ENCODE measurements at places on chromosomes 2 and 18.
A peak's percentile ranks its signal among the peaks of the same experiment; 100 is the strongest.

- peak; percentile 77 for DNase-seq
These were observed 17.0 kb downstream of the VRK2 start for GRCh38 chr2:58063641-58064040.

DNA sequence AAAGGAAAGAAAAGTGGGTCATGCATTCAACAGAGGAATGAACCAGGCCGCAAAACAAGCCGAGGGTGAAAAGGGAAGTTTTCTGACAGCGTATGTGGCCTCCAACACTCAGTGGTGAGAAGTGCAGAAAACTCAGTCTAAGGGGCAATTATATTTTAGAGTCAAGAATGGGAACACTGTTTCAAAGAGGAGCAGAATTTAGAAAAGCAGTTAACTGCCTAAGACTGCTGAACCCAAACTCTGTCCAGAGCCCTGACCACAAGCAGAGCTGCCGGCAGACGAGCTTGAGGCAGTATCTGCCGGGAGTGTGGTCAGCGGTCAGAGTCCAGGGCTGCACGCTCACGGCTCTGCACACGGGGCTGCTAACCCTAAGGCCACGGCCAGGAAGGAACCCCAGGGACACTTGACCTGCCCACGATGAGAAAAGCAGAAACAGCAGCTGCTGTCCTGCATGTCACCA is 347.0 kb upstream of the ID2 start:
- no peak for DNase-seq

DNA sequence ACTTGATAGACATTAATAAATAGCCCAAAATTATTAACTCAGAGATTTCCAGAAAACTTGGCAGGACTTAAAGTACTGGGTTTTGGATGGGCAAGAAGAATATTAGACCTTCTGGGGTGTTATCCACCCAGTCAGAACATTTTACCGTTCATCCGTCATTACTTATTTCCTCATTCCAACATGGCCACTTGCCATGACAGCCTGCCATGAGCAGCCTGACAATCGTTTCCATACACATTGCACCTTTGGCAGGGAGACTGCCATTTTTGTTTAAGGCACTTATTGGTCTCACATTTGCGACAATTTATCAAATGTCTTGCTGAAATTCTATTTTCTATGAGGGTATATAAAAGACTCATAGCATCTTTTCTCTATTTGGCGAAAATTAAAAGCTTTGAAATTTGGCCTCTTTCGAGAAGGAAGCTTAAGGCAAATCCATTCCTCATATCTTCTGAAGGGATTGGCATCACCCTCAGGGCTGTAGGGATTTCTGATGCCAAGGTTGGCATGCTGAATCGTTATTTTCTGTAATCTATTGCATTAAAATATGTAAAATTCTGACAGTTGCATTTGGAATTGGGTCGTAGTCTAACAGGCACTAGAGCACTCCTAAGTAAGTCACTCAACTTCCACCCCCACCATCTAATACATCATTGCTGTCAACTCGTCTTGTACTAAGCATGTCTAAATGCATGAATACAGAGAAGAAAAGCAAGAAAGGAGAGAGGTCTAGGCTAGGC is 406.3 kb upstream of the PIK3C3 start:
- DNase-seq = no peak

GRCh38 chr2:240232961-240233884 is 92.8 kb upstream of the OTOS start:
- peak; percentile 71 for DNase-seq

DNA sequence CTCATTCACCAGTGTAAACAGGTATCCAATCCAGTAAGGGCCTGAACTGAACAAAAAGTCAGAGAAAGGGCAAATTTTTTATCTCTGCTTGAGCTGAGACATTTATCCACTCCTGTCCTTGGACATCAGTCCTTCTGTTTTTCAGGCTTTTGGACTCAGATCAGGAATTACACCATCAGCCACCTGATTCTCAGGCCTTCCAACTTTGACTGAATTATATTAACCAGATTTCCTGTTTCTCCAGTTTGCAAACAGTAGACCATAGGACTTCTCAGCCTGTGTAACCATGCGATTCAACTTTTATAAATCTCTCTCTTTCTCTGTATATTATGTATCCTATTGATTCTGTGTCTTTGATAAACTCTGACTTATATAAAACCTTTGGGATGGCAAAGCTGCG is 289.3 kb upstream of the CDH2 start:
- DNase-seq = no peak

GRCh38 chr18:3577281-3577855 is 127.4 kb downstream of the TGIF1 start:
- DNase-seq = no peak

GRCh38 chr2:54402350-54402749 is 53.8 kb upstream of the SPTBN1 start:
- peak; percentile 82 for DNase-seq

- no peak for DNase-seq
These were observed 40.0 kb upstream of the TRIB2 start for GRCh38 chr2:12676771-12677170.

- DNase-seq = no peak
These were observed 349.0 kb downstream of the TXNL1 start for GRCh38 chr18:56289381-56289780.

DNA sequence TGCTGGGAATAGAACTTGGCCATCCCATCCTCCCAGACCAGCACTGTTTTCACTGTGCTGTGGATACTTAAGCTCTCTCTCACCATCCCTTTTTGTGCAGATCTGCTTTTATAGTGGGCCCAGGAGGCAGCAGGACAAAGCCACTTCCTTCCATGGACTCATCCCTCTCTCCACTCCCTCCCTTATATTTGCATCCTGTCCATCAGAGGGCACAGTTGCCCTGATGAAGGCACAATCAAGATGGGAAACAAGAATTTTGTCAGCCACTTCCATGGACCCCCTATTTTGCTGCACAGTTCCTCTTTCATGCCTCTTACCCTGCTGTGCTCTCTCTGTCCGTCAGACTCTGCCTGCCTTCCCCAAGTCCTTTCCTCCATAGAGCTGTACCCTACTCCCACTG is 338.7 kb downstream of the HRH4 start:
- peak; percentile 5 for DNase-seq

- peak; percentile 40 for DNase-seq
These were observed 317.8 kb downstream of the GULP1 start for GRCh38 chr2:188609321-188610049.

DNA sequence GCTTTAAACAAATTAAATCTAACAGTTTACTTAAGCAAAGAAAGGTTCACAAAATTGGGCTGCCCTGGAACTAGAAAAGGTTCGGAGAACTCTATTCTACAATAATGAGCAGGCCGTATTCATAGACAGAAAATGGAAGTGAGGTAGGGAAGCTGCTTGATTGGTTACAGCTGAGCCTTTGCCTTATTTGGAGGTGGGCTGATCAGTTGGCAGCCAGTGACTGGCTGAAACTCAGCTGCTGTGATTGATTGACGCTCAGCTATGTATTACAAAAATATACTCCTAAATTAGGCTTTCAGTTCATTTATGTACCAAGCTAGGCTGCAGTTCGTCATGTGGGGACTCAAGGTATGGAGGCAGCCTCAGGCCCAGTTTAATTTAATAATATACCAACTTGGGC is 42.3 kb upstream of the TTR start:
- DNase-seq = no peak

DNA sequence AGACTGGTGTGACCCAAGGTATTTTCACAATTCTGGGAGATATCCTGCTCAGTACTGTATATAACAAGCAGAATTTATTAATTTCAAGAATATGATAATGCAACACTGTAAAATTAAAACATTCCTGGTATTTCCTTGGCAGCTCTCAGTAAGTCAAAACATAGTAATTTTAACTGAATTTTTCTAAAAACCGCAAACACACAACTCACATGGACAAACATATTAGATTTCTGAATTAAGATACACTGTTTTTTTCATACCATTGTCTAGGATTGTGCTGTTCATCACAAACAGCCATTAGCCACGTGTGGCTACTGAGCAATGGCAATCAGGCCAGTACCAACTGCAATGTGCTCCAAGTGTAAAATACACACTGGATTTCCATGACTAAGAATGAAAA is 29.6 kb downstream of the LPIN2 start:
- no peak for DNase-seq

GRCh38 chr2:188527141-188527540 is 235.5 kb downstream of the GULP1 start:
- peak; percentile 19 for DNase-seq

- no peak for DNase-seq
These were observed 131.8 kb upstream of the HS6ST1 start for GRCh38 chr2:128450211-128451024.

DNA sequence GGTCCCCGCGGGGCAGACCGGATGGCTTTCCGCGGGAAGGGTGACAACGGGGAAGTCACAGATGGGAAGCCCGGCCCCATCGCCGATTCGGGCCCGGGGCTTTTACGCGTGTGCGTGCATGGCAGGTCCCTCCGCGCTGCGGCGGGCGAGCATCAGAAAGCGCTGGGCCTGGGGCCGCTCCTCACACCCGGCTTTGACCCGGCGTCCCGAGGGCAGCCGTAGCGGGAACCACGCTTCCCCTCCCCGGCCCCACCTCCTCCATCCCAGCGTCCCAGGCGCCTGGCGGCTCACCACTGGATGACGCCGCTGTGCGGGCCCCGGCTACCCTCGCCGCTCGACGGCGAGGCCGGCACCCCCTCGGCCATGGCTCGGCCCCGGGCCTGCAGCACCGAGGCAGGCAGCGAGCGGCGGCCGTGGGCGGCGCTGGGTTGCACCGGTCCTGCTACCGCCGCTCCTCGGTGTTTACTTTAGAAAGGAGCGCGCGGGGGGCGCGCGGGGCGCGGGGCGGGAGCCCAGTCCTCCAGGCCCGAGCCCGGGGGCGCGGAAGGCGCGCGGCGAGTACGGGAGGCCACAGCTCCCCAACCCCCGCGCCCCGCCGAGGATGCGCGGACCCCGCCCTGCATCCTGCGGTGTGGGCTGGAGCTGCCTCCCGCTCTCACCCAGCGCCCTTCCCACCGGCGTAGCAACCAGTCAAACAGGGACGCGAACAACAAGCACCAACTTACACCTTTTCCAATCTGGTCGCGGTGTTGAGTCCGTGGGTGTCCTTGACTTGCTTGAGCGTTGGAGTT is 806 bp downstream of the RFX8 start:
- DNase-seq = peak; percentile 45

DNA sequence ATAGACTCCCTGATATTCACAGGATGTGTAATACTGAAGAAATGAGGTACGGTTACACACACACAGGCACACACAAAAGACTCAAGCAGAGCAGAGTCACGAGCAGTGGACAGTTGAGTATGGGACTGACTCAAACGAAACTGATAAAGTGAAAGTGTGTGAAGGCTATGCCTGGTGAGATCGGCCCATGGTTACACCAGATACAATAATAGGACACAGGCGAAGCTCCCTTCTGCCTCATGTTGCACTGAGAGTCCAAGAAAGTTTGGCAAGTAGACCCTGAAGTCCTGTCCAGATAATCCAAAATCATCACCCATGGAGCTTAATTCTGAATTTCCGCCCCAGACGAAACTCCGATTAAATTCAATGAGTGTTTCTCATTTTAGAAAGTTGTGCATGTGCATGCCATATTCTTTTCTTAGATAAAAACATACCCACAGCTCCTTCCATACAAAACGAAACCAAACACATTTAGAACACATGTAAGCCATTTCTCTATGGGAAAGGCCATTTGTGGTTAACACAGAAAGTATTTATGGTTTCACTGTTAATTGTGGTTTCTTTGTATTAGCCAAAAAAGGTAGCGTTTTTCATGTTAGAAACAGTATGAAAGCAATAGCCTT is 567.6 kb downstream of the PLCL1 start:
- DNase-seq = no peak

GRCh38 chr2:234587341-234588053 is 90.6 kb upstream of the ARL4C start:
- peak; percentile 27 for DNase-seq

GRCh38 chr2:166411473-166412230 is 35.9 kb upstream of the SCN9A start:
- DNase-seq = peak; percentile 75

GRCh38 chr2:230685178-230685577 is 27.5 kb upstream of the CAB39 start:
- no peak for DNase-seq

GRCh38 chr18:66005831-66006588 is 255.2 kb downstream of the CDH7 start:
- no peak for DNase-seq

DNA sequence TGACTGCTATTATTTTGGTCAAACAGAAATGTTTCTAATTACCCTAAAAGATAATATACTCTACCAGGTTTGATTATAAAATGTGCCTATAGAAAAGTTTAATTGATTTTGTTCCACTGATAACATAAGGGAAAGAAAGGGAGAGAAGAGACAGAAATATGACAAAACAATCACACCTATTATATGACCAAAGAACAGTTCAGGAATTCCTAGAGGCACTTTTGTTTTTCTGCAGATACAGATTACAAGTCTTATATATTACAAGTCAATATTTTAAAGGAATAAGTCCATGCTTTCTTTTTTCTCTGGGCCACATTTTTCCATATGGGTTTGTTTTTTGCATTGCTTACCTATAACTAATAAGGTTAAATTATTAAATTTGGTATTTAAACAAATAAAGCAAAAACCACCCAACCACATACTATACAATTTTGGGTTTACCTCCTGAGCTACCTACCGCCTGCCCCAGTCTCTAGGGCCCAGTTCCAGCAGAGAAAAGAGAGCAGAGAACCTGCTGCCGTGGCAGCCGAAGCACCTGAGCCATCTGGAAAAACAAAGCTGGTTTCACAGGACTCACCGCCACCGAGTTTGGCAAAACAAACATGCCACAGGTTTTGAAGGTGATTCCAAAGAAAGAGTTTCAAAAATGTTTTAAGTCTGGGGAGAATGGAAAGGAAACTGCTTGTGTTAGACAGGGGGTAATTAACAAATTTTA is 92.1 kb downstream of the DYM start:
- no peak for DNase-seq

- no peak for DNase-seq
These were observed 58.1 kb upstream of the MYT1L start for GRCh38 chr2:2389215-2389614.

- peak; percentile 59 for DNase-seq
These were observed at the start of gene ALK for GRCh38 chr2:29921560-29921915. Gene ALK (minus strand): TSS chr2:29921586. CDS start chr2:29920659, 927 bp downstream.

GRCh38 chr2:185860321-185860720 is 121.7 kb downstream of the FSIP2 start:
- DNase-seq = no peak

DNA sequence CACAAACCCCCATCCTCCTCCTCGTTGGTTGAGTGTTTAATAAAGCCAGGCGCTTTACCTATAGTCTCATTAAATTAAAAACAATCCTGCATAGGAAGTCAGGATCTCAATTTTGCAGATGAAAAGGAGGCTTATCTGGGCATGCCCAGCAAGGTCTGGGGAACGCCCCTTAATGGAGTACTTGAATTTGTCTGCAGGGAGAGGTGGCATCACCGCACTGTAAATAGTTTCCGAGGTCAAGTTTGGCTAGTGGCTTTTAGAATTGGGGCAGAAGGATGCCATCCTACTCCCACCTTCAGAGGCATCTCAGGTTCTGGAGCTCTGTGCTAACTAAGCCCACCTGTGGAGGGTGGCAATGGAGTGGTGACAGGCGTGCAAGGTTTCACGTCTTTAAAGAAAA is 149.2 kb downstream of the TGIF1 start:
- DNase-seq = no peak

DNA sequence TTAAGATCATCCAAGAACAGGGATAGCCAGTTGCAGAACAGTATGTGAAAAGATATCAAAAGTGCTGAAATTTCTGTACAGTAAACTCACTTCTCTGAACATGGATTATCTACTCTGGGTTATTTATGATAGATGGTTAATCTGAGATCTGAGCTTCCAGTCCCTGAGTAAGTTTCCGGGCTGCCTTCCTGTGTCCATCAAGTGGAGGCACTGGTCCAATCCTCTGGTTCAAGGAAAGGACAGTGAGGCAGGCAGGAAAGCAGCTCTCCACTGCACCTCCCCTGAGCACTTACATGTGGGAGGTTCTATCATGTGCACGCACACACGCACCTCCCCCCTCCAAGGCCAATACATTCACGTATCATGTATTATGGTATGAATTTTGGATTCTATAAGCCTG is 32.5 kb downstream of the GPR45 start:
- DNase-seq = no peak

Data from IMR-90 (cell line).